ENCODE measurements at places on chromosomes 1 and 21. TPM values are rescaled to one million over a fixed set of nuclear protein-coding genes. Genes with fewer than 3 reads are reported as not detected.

DNA sequence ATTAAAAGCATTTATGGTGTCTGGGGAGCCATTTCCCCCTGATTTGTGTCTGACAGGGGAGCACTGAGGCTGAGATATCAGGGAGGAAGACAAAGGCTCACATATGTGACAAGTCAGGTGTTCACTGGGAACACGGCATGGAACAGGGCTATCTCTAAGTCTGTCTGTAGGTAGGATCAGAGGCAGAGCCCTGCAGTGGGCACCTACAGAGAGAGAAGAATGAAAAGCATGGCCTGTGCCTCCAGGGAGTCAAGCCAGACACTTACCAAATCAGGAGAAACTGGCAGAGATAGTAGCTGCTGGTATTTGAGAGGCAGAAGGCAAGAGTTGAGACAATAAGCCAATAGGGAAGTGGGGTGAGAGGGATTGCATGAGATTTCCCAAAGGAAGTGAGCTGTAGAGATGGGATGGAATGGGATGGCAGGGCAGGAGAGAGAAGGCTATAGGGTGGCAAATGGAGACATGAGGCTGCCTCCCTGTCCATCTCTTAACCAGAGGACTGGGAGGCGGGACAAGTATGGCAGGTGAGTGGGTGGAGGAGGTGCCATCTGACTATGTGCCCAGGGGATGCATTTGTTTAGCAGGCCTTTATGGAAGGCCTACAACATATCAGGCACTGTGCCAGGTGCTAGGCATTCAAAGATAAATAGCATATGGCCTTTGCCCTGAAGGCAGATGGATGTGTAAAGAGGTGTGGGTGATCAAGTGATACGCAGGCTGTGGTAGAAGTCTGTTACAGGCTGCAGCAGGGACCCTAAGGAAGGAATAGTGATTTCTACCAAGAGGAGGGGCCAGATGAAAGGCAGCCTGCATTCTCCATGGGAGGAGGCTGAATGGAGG lies 136.2 kb upstream of the IPO9 start:
- no peak for DNase-seq

IL12RB2 gene
- 84.1 TPM for total RNA-seq

MRPS6 gene
- 92.7 TPM for total RNA-seq

DNA sequence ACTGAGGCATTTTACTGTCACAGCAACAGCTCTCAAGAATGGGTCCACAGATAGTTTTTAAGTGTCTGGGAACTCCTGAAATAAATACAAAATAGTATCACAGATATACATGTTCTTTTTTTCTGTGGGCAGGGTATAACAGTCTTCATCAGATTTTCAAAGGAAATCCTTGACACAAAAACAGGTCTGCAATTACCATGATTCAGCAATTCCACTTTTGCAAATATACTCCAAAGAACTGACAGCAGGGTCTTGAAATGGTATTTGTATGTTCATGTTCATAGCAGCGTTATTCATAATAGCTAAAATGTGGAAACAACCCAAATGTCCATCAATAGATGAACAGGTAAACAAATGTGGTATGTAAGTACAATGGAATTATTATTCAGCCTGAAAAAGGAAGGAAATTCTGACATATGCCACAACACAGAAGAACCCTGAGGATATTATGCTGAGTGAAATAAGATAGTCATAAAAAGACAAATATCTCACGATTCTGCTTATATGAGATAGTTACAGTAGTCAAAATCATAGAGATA lies 85.0 kb downstream of the EPS15 start:
- no peak for DNase-seq

FCGR1A gene
- total RNA-seq: 14.4 TPM

All from naive thymus-derived CD4-positive, alpha-beta T cell (primary cell).